Central memory CD8-positive, alpha-beta T cell (primary cell): ENCODE measurements at places on chromosomes 12 and 14.
A peak's percentile ranks its signal among the peaks of the same experiment; 100 is the strongest.

DNA sequence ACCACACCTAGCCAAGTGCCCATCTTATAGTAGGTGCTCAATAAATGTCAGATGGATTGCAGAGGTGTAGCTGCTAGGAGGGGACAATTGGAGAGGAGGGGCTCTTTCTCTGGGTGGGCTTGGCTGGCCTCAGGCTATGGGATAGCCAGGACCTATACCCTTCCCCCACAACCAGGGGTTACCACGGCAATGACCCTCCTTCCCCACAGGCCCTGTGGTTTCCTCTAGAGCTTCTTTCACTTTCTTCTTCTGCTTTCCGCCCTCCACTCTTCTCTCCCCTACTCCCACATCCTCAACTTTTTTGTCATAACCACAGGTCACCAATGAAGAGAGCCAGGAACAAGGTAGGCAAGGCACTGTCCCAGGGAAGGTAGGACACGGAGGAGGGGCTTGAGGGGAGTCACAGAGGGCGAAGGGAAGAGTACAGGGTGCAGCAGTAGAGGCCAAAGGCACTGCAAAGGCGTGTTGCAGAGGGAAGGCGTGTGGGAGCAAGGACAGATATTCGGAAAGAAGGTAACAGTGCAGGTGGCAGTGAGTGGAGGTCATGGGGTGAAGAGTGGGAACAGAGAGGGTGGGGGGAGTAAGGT is 1.9 kb upstream of the ITGB7 start:
- peaks cover 63% of the 10 kb centered on the region for H3K4me1 ChIP-seq
- peaks cover 29% of the 10 kb centered on the region for H3K36me3 ChIP-seq
- H3K27ac ChIP-seq = peak overlapping the region; percentile 86
- no peak for DNase-seq

DNA sequence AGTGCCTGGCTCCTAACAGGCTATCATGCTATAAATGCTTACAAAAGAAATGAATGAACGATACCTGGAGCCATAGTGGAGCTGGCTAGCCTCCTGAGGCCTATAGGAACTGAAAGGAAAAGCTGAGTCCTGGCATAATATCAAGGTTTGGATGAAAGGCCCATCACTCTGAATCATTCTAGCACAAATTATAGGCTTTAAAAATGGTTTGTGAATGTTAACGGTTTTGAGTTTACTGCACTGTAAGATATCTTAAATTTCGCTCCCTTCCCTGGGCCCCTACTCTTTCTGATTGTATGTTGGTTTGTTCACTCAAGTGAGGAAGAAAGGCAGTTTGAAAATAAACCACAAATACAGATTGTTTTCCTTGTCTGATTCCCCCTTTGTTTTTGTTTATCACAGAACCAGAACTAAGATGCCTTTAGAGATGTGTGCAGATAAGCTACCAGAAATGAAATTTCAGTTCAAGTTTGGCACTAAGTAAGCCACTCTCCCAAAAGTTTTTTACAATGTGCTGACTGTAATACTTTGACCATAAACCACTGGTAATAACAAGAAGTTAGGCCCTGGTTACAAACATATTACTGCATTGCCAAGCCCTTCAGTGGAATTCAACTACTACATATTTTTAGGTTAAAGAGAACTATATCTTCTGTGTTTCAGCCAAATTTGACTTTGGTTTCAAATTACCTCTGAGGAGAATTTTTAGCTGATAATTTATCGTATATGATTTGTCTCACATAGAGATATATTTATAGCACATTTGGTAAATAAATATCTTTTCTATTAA is 89.5 kb downstream of the ALX1 start:
- no peak overlapping the region for H3K4me3 ChIP-seq
- H3K27ac ChIP-seq = no peak overlapping the region
- no peaks in the 10 kb centered on the region for H3K27me3 ChIP-seq
- H3K4me1 ChIP-seq = no peaks in the 10 kb centered on the region
- no peaks in the 10 kb centered on the region for H3K36me3 ChIP-seq

DNA sequence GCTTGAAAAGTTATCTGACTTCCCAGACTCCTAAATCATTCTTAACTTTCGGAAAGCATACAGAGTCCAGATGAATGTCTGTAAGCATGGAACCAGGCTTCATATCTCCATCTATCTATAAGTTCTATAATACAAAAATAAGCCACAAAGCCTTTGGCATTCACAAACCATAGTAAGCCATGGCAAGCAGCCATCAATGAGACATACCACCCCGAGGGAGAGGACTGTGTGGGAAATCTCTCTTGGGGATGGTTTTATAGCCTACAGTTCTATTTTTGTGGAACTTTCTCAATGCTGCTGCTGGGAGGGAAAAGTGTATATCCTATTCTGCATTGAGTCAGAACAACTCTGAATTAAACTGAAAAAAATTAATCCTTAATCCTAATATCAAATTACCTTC is 20.4 kb downstream of the EGLN3 start:
- H3K27ac ChIP-seq = no peak overlapping the region
- no peak for DNase-seq
- peaks cover 8% of the 10 kb centered on the region for H3K36me3 ChIP-seq
- no peaks in the 10 kb centered on the region for H3K4me1 ChIP-seq
- H3K4me3 ChIP-seq = no peak overlapping the region

DNA sequence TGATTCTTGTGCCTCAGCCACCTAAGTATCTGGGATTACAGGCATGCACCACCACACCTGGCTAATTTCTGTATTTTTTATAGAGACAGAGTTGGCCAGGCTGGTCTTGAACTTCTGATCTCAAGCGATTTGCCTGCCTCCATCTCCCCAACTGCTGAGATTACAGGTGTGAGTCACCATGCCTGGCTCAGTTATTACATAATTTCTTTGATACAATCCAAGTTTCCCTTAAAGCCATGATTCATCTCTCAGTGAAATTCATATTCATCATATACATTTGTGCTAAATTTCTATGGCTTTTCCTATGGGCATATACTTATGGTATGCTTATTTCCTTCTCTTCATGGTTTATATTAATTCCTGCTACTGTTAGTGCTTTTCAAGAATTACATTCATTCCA is 29.1 kb upstream of the PZP start:
- no peaks in the 10 kb centered on the region for H3K27me3 ChIP-seq
- no peak for DNase-seq
- peaks cover 7% of the 10 kb centered on the region for H3K4me1 ChIP-seq
- H3K4me3 ChIP-seq = no peak overlapping the region
- H3K27ac ChIP-seq = no peak overlapping the region

DNA sequence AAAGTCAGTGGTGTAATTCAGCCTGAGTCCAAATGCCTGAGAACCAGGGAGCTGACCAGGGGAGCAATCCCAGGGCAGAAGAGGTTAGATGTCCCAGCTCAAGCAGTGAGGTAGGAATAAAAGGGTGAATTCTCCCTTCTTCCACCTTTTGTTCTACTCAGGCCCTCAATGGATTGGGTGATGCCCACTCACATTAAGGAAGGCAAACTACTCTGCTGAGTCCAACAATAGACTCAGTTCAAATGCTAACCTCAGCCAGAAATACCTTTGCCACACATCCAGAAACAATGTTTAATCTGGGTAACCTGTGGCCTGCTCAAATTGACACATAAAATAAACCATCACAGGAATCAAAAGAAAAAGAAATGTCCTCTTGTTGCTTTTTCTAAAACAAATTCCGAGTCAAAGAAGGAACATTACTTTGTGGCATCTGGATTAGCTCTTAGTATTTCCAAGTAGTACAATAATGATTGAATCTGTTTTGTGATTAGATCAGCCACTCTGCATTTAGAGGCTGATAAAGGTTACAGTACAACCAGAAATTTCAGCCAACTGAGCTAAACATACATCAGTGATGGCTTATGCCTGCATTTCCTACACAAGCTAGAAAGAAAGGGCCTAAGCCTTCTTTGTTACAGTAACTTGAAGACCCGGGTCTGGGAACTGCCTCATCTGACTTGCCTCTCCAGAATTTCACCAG is 43.6 kb upstream of the TRIM9 start:
- no peak overlapping the region for H3K4me3 ChIP-seq
- peaks cover 12% of the 10 kb centered on the region for H3K27me3 ChIP-seq
- no peak overlapping the region for H3K27ac ChIP-seq
- DNase-seq = no peak

GRCh38 chr14:96119947-96120346 is 80.8 kb downstream of the C14orf132 start:
- no peak for DNase-seq
- no peaks in the 10 kb centered on the region for H3K4me1 ChIP-seq
- H3K36me3 ChIP-seq = peaks cover 2% of the 10 kb centered on the region
- no peak overlapping the region for H3K4me3 ChIP-seq
- peaks cover 31% of the 10 kb centered on the region for H3K27me3 ChIP-seq

- DNase-seq = no peak
- no peaks in the 10 kb centered on the region for H3K4me1 ChIP-seq
- H3K27ac ChIP-seq = no peak overlapping the region
- H3K36me3 ChIP-seq = no peaks in the 10 kb centered on the region
Observed at GRCh38 chr12:2194060-2194459, 141.3 kb downstream of the CACNA1C start.

- no peak for DNase-seq
- peak overlapping the region; percentile 15 for H3K27ac ChIP-seq
- H3K4me3 ChIP-seq = no peak overlapping the region
- peaks cover 60% of the 10 kb centered on the region for H3K4me1 ChIP-seq
- peaks cover 13% of the 10 kb centered on the region for H3K36me3 ChIP-seq
- H3K27me3 ChIP-seq = no peaks in the 10 kb centered on the region
Observed at GRCh38 chr14:35158491-35158890, 36.1 kb downstream of the PRORP start.

GRCh38 chr14:65032319-65032718 is 45.6 kb downstream of the FNTB start:
- DNase-seq = no peak
- no peaks in the 10 kb centered on the region for H3K27me3 ChIP-seq
- no peaks in the 10 kb centered on the region for H3K4me1 ChIP-seq
- no peak overlapping the region for H3K27ac ChIP-seq
- H3K36me3 ChIP-seq = peaks cover 14% of the 10 kb centered on the region

DNA sequence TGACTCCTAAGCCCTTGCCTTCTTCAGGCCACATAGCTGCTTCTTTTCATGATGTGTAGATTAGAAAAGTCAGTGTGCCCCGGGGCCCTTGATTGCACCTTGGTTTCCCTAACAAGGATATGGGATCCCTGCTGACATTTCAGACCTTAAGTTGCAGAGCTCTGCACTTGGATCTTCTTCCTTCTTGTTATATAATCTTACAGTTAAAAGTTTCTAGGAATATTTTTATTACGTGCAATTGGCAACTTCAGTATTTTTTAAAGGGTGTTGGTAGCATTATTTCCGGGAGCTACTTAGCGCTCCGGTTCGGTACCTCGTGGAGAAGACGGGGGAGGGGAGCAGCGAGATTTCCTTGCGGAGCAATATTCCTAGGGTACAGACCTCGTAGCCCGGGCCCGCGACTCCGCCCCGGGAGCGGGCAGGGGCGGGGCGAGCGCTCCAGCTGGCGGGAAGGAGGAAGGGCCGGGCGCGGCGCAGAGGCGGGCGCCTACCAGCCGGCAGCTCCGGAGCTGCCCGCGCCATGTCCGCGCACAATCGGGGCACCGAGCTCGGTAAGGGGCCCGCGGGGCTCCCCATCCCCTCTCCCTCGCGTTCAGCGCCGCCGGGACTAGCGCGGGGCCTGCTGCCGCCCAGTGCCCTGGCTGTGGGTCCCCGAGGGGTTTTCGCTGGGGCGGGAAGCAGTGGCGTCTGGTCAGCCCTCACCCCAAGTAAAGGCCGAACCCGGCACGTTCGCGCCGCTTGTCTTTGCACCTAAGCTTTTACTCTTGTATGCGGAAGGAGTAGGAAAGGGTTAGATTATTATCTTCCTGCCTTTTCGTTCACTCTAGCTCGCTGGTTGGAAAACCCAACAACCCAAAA is at the start of gene DERA:
Gene DERA, plus strand, starts transcription at position 469 of the 858 bp plus-strand sequence. Its CDS starts 52 bp downstream, at position 521.
- peak; percentile 27 for DNase-seq
- peak within 1 kb of the TSS; percentile 87 for H3K4me3 ChIP-seq
- H3K36me3 ChIP-seq = peaks cover 4% of the 10 kb centered on the region
- H3K4me1 ChIP-seq = peaks cover 13% of the 10 kb centered on the region
- peak within 1 kb of the TSS; percentile 78 for H3K27ac ChIP-seq

- DNase-seq = no peak
- H3K4me1 ChIP-seq = no peaks in the 10 kb centered on the region
Observed at GRCh38 chr12:122991623-122992275, 11.3 kb downstream of the ARL6IP4 start.

DNA sequence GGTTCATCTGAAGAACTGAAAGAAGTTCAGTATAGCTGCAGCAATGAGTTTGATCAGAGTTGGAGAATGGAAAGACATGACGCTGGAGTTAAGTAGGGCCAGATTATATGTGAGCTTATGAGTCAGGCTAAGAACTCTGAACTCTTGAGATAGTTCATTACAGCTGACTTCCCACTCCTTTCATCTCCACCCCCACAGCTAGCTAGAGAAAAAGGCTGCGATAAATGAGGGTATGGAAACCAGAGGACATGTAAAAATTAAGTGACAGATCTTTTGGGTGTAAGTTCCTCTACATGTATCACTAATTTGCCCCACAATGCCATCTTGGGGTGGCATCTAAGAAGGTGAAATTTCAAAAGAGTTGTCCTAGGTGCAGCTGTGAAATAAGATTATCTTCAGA is 28.6 kb downstream of the PYM1 start:
- H3K27me3 ChIP-seq = no peaks in the 10 kb centered on the region
- H3K27ac ChIP-seq = peak overlapping the region; percentile 60
- no peak for DNase-seq
- H3K4me3 ChIP-seq = no peak overlapping the region

DNA sequence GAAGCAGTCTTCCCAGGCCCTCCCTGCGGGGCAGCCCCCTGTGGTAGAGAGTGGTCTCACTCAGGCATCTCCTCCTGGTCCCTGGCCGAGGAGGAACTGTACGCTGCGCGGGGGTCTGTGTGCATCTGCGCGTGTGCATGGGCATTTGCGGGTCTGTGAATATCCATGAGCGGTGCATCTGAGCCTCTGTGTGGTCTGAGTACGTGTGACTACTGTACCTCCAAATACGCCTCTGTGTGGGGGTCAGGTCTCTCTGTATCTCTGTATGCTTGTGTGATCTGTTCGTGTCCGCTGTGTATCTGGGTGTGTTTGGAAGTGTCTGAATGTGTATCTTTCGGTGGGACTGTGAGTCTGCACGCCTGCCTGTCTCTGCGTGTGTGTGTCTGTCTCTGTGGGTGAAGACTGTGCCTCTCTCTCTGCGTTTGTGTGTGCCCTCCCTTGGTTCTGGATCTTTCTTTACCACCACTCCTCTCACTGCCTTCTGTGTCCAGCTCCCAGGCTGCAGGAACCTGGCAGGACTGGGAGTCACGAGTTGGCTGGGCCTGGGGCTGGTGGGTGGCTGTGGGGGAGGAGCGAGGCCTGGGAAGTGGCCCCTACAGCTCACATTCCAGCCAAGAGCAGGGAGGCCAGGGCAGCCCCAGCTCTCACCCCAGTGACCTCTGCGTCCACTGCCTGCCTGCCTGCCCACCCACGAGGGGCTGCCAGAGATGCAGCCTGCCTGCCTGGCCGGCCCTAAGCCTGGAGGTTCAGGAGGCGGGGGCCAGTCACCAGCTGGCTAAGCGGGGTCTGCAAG is 1.1 kb upstream of the PGF start:
- peaks cover 2% of the 10 kb centered on the region for H3K36me3 ChIP-seq
- no peak overlapping the region for H3K27ac ChIP-seq
- H3K4me3 ChIP-seq = peak overlapping the region; percentile 27
- H3K27me3 ChIP-seq = peaks cover 9% of the 10 kb centered on the region
- no peaks in the 10 kb centered on the region for H3K4me1 ChIP-seq
- DNase-seq = no peak
